ENCODE measurements at places on chromosomes 7 and 10. TPM values are rescaled to one million over a fixed set of nuclear protein-coding genes. Genes with fewer than 3 reads are reported as not detected.

DNA sequence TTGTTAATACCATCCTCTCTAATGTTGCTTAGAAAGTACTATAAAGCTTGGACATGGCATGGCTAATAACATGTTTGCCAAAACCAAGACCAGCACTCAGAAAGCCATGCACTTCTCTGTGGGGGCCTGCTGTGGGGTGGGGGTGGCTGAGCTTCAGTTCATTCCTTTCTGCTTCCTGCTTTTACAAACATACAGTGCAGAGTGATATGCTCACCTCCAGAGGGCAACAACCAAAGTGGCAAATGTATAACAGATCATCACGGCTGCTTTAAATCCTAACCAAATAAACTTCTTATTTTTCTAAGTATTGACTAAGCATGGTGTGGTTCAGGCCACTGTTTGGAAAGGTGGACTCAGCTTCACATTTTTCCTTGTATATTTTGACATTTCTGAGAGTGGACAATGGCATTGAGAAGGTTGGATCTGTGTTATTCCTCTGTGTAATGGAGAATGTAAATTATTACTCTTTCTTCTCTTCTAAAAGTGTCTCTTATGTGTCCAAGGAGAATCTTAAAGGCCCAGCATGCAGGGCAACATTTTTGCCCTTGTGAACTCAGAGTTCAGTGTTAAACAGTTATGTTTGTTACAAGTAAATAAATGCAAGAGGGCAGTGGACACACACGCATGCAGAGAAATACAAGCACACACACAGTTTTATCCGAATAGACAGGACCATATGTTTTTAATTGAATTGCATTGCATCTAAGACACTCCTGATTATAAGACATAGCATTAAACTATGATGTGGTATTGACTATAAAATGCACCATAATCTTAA, 186.1 kb downstream of the HERPUD2 start:
- no peak overlapping the region for H3K27ac ChIP-seq
- no peak for DNase-seq
- H3K36me3 ChIP-seq = no peaks in the 10 kb centered on the region
- no peaks in the 10 kb centered on the region for H3K4me1 ChIP-seq
- no peak overlapping the region for H3K4me3 ChIP-seq

DNA sequence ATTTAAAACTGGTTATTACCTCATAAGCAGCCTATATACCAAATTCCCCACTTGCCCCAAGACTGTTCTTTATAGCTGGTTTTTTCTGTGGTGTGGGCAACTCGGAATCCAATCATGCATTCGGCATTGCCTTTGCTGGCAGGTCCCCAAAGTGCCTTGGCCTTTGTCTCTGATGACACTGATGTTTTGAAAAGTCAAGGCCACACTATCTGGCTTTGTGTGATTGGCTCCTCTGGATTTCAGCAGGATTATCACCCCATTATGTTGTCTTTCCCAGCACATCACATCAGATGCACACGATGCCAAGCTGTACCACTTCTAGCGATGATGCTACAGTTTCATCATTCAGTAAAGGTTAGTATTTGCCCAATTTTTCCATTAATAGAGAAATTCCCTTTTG, 97.7 kb downstream of the USP6NL start:
- no peaks in the 10 kb centered on the region for H3K27me3 ChIP-seq
- H3K36me3 ChIP-seq = no peaks in the 10 kb centered on the region
- no peaks in the 10 kb centered on the region for H3K4me1 ChIP-seq

DNA sequence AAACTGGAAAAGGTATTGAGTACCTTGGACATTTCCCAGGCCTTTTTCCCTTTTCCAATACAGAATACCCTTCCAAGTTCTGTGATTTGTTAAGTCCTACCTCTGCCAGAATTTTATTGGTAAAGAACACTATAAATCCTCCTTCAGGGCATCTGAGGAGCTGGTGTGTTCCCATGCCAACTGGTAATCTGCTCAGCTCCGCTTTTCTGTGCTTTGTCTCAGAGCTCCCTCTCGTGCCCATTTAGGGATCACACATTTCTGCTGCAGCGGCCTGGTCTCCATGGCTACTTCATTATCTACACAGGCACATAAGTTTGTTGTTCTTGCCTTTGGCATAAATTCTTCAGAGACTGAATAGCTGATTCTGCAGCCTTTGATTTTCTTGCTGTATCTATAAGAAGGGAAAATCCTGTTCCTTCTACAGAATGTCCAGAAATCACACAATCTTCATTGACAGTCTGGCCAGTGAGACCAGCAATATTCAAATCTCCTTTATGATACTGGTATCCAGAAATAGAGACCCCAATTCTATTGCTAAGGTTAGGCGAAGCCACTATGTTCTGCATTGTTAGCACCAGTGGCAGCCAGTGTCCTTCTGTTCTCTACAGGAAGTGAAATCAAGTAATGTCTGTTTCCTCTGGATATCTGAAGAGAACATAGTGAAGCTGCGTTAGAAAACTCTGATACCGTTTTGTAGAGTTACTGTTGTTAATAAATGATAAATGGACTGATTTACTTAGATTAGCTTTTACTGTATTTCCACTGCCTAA, 51.9 kb downstream of the DENND11 start:
- no peaks in the 10 kb centered on the region for H3K27me3 ChIP-seq
- DNase-seq = no peak
- no peak overlapping the region for H3K4me3 ChIP-seq
- peaks cover 4% of the 10 kb centered on the region for H3K4me1 ChIP-seq

DNA sequence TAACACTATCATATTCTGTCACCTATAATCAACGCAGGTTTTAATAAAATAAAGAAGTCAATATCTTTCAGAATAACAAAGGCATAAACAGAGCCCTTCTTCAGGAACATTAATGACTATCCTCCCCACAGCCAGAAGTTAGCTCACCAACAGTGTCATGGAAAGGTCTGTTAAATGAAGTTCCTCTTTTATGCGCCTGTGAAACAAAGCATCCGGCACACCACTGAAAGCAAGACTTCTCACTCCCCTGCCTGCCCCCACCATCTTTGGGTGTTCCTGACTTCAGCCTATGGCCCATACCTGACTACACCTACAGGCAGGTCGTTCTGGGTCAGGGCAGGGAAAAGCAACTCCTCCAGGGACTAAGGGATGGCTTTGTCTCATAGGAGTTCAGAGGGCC, 205.4 kb downstream of the FANK1 start:
- no peaks in the 10 kb centered on the region for H3K36me3 ChIP-seq
- no peak overlapping the region for H3K27ac ChIP-seq
- H3K4me3 ChIP-seq = no peak overlapping the region
- H3K4me1 ChIP-seq = no peaks in the 10 kb centered on the region
- no peak for DNase-seq

DNA sequence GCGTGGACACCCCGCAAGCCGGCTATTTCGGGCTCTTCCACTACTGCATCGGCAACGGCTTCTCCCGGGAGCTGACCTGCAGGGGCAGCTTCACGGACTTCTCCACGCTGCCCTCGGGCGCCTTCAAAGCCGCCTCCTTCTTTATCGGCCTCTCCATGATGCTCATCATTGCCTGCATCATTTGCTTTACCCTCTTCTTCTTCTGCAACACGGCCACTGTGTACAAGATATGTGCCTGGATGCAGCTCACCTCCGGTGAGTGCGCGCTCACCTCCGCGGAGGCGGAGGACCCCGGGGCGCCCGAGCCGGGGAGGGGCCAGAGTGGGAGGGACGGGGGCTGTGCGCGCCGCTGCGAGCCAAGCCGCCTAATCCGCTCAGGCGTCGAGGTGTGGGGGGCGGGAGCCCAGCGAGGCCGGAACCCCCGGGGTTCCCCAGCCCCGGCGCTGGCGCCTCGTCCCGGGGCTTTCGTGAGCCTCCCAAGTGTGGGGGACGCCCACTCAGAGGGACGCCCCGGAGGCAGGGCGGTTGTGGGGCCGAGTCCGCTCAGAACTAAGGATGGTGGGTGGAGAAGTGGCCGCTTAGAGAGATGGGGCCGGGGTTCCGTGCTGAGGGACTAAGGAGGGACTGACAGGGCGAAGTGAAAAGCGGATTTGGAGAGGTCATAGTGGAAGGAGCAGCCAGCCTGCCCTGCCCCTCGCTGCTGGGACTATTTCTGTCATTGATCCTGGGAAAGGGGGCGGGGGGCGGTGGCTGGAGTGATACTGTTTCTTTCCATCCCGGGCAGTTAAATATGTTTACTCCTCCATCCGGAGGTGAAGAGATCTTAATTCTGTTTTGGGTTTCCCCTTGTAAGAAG, 795 bp downstream of the LHFPL3 start:
- no peaks in the 10 kb centered on the region for H3K36me3 ChIP-seq
- H3K27me3 ChIP-seq = peaks cover 3% of the 10 kb centered on the region
- H3K4me1 ChIP-seq = no peaks in the 10 kb centered on the region
- no peak for DNase-seq
- no peak overlapping the region for H3K4me3 ChIP-seq
- H3K27ac ChIP-seq = no peak overlapping the region

- H3K27ac ChIP-seq = no peak overlapping the region
- H3K4me1 ChIP-seq = no peaks in the 10 kb centered on the region
- H3K4me3 ChIP-seq = no peak overlapping the region
- no peak for DNase-seq
- no peaks in the 10 kb centered on the region for H3K36me3 ChIP-seq
- H3K27me3 ChIP-seq = no peaks in the 10 kb centered on the region
Observed at GRCh38 chr7:106276513-106276912, 8.3 kb downstream of the NAMPT start.

DNA sequence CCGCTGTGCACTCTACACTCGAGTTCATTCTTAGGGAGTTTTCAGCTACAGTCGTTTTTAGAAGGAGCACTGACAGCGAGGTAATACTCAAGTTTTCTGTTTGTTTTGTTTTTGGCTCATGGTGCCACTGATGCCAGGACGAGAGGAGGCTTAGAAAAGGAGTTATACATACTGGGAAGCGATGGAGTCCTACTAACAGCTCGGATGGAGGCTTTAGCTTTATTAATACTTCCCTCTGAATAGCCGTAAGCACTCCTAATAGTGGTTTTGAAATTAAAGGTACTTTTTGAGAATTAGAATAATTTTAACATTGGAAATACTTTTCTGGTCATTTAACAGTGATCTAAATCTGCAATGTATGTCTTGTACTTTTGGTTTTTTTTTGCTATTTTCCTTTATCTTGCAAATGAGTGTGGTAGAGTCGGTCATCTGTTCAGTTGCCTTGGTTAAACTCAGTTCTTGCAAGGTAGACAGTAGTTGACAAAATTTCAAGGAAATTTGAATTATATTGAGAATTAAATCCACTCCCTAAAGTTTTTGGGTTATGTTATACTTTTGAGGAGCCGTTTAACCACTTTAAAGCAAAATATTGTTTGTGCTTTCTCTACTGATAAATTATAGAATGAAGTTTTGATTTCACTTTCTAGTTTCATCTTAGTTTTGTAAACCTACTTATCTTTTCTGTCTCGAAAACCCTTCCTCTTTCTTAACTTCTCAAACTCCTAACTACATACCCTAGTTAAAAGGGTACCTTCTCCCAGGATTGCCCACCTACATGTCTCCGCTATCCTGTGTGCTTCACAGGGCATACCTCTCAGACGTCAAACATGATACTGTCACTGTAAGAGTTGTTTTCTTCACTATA, 1.5 kb downstream of the HBP1 start:
- H3K4me3 ChIP-seq = peak overlapping the region; percentile 65
- H3K36me3 ChIP-seq = no peaks in the 10 kb centered on the region
- H3K27me3 ChIP-seq = no peaks in the 10 kb centered on the region

GRCh38 chr7:2474224-2474623, 2.0 kb downstream of the GRIFIN start:
- H3K4me3 ChIP-seq = no peak overlapping the region
- no peak for DNase-seq
- H3K27me3 ChIP-seq = no peaks in the 10 kb centered on the region

DNA sequence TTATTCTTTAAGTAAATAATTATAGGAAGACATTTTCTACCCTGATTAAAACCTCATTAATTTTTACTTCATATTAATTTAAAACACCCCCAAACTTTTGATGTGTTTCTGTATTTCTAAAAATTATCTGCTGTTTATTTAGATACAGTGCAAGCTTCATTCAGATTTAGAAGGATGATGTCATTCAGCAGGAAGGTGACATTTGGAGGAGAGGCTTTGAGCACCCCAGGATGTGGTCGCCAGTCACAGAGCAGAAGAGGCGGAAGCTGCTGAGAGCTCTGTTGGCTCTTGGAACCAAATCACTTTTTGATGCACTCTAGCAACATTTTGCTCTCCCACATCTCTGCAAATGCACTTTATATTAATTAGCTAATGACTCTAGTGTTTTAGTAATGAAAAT, 233.9 kb upstream of the CACNA2D1 start:
- H3K27ac ChIP-seq = no peak overlapping the region
- peak; percentile 7 for DNase-seq
- no peaks in the 10 kb centered on the region for H3K27me3 ChIP-seq
- no peak overlapping the region for H3K4me3 ChIP-seq

DNA sequence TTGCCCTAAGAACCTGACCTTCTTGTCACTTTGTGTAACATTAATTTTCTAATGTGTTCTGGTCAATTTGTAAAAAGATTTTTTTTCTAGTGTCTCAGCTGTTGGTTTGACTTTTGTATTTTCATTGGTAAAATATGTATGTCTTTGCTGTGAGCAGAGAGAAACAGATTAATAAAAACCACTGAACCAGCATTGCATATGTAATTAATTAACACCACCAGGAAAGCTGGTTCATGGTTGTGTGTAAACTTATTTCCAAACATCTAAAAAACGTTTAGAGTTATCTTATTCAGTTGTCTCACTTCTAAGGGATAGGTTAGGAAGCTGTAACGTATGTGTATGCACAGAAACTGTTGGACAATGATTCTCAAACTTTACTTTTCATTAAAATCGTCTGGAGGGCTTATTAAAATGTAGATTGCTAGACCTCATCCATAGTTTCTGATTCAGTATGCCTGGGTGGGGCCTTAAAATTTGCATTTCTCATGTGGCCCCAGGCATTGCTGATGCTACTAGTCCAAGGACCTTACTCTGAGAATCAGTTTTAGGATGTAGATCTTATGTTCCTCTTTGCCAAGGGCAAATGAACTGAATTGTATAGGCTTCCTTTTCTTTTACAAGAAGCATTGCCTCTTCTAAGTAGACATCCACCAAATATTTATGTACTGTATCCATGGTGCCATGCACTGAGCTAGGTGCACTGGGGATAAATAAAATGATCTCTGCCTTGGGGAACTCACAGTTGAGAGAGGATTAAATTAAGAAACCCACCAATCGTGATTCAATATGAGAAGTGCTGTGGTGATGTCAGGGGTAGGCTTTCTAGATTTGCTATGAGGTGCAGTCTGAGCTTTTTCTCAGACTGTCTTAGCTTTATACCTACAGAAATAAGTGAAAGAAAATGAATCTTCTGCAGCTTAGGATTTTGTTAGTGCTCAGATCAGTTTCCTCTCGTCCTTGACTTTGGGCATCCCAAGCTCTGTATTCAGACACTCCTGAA, 98.7 kb downstream of the AUTS2 start:
- peaks cover 9% of the 10 kb centered on the region for H3K4me1 ChIP-seq
- no peaks in the 10 kb centered on the region for H3K36me3 ChIP-seq
- no peak overlapping the region for H3K4me3 ChIP-seq
- no peaks in the 10 kb centered on the region for H3K27me3 ChIP-seq
- H3K27ac ChIP-seq = no peak overlapping the region
- no peak for DNase-seq

GRCh38 chr10:5443429-5443828, 31.1 kb downstream of the NET1 start:
- no peak for DNase-seq
- peaks cover 14% of the 10 kb centered on the region for H3K4me1 ChIP-seq
- no peaks in the 10 kb centered on the region for H3K36me3 ChIP-seq

CHST15 gene
- 0.18 TPM for total RNA-seq

PRRT4 gene
- total RNA-seq = 0.35 TPM

COL13A1 gene
- total RNA-seq = not detected

PRTFDC1 gene
- total RNA-seq = 1.5 TPM

PRKCQ gene
- 46.7 TPM for total RNA-seq

VIPR2 gene
- total RNA-seq = 0.15 TPM

MRLN gene
- not detected for total RNA-seq

INHBA gene
- total RNA-seq = not detected

RGS10 gene
- 130 TPM for total RNA-seq
